ENCODE measurements at places on chromosomes 6 and 20.

DNA sequence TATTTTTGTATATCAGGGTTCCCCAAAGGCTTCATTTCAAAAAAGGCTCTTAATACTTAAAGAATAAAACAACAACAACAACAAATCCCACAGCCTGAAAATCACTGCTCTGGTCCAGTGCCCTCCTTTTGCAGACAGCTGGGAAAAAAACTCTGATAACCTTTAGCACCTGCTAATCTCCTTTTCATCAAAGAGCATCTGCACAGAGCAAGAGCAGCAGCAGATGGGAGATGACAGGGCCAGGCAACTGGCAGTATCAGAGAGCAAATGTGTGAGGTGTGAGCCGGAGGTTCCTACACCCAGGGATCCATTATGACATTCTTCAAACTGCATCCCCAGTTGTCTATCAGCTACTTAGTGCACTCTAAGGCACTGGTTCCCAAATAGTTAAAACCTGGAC, 25.7 kb downstream of the TTI1 start:
- DNase-seq: no peak

DNA sequence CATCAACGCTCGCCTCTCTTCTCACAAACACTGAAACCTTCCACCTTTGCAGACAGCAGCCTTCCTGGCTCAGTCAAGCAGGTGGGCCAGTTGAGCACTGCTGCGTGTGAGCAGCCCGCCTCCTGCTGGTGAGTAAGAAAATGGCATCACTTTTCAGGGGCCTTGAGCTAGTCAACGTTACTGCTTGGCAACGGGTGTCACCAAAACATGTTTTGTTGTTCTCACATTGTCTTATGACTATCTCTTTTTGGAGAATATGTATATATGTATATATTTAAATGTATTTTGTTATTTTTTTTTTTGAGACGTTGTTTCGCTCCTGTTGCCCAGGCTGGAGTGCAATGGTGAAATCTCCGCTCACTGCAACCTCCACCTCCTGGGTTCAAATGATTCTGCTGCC, 97.0 kb upstream of the AGPAT4 start:
- peak; percentile 35 for DNase-seq

GRCh38 chr20:49282584-49283171, 4.8 kb upstream of the ZNFX1 start:
- no peak for DNase-seq

DNA sequence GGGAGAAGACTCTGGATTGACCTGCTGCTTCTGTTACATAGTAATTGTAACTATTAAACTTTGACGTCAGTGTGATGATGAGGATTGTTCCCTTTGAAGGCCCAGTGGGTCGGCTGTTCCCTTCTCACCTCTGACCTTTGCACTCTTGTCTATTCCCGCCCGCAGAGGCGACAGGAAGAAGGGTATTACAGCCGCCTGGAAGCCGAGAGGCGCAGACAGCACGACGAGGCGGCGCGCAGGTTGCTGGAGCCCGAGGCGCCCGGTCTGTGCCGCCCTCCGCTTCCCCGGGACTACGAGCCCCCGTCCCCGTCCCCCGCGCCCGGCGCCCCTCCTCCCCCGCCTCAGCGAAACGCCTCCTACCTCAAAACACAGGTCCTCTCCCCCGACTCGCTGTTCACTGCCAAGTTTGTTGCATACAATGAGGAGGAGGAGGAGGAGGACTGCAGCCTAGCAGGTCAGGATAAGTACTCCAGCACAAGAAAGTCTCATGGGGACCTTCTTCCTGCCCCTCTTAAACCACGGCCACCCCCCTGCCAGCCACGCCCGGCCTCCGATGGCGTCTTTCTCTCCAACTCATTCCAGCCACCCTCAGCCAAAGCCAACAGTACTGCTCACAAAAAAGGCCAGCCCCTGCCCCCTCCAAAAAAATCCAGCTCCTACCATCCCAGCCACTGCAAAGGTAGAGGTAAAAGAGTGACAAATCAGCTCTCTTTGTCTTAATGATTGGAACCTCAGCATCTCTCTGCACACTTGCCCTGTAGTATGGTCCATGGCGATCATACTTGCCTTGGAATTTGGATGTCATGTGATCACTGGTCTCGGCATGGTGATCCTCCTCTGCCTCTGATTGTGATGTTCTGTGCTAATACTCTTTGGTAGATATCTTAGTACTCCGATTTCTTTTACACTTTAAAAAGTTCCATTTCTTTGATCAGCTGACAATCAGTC, 31.6 kb upstream of the KIF25 start:
- DNase-seq: no peak

All from amygdala (tissue), 56 donors.